ENCODE measurements at places on chromosomes 16 and 17.

DNA sequence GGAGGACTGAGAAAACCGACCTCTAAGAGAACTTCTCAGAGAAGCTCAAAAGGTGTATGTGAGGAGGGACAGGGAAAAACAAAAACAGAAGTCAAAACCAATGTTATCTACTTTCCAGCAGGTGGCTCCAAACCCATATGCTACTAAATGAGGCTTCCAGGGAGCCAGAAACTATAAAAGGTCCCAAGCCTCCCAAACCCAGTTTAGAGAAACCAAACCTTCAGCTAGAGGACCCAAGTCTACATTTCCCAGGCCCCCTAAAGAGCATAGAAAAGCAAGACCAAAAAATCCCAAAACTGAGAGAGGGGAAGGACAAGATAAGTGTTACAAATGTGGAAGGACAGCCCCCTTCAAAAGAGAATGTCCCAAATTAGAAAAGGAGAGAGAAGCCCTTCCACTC is 3.7 kb downstream of the HPR start:
- no peak for DNase-seq

GRCh38 chr17:64617125-64617780 is 44.9 kb downstream of the SMURF2 start:
- DNase-seq, result no peak

GRCh38 chr17:35747540-35748017 is 5.5 kb downstream of the GAS2L2 start:
- peak; percentile 70 for DNase-seq

DNA sequence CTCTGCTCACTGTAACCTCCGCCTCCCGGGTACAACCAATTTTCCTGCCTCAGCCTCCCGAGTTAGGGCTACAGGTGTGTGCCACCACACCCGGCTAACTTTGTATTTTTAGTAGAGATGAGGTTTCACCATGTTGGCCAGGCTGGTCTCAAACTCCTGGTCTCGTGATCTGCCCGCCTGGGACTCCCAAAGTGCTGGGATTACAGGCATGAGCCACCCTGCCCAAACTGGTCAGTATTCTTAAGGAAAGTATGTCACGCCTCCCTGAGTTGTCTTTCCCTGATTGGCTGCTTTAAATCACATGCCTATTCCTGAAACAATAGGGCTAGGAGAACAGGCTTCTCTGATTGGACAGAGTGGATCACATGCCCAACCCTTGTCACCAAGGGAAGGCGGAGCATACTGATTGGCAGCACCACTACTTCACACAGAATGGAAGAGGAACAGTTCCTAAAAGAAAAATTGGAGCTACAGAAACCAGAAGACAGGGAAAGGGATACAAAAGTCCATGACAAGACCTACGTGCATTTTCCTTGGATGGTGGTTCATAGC is 17.6 kb upstream of the CYB5B start:
- no peak for DNase-seq

GRCh38 chr17:66444031-66444430 is 141.6 kb downstream of the PRKCA start:
- DNase-seq, result no peak

DNA sequence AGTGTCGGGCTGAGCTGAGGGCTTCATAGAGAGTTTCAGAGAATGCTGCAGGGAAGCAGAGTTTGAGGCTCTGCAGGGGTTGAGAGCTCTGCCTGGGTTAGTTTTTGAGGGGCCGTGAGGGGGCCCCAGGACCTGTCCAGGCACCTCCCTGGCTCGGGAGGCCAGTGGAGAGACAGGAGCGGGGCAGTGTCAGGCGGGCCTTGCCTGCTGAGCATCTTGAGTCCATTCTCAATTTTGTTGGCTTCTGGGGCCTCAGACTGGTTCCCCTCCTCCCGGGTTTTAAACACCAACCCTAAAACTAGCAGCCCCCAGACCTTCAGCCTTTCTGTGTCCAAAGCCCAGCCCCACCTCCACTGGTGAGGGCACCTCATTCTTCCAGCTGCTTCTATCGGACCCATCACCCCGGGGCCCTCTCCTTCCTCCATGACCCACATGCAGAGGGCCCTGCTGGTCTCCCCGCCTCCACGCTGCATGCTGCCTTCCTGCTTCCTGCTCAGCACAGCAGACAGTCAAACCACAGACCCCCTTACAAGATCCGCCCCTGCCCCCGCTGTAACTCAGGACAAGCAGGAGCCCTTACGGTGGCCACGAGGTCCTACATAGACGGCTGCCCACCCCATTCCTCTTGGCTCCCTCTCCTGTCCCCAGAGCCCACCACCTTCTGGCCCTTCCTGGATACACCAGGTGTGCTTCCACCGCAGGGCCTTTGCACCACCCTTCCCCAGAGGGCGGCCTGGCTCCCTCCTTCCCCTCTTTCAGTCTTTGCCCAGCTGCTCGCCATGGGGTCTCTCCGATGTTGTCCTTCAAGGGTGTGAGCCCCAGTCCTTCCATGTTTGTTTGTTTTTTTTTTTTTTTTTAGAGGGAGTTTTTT is 3.8 kb downstream of the RNF213 start:
- no peak for DNase-seq

DNA sequence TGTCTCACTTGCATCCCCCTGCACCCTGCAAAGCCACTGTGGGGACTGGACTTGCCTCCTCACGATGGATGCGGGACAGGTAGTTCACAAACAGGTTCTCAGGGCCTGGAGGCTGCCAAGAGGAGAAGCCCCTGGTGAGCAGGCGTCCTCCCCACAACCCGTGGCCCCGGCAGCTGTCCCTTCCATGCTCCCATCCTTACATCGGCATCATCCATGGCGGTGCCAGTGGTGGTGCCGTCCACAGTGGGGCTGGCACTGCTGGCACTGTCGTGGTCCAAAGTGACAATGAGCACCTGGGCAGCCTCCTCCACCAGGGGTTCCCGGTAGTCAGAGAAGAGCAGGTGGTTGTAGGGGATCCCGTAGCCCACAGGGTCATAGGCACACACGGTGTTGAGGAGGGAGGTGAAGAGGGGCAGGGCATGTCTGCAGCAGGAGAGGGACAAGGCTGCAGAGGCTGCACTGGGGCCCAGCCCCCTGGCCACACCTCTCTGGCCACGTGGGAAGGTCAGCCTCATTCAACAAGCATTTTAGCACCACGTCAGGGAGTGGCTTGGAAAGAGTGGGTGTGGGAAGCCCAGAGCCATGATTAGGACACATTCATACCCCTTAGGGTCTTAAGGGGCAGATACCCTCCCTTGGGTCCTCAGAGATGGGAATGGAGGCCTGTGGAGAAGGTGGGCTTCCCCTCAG is 12.6 kb downstream of the HID1 start:
- no peak for DNase-seq

- no peak for DNase-seq
Measured at GRCh38 chr16:74279805-74280204, 16.8 kb upstream of the PSMD7 start.

DNA sequence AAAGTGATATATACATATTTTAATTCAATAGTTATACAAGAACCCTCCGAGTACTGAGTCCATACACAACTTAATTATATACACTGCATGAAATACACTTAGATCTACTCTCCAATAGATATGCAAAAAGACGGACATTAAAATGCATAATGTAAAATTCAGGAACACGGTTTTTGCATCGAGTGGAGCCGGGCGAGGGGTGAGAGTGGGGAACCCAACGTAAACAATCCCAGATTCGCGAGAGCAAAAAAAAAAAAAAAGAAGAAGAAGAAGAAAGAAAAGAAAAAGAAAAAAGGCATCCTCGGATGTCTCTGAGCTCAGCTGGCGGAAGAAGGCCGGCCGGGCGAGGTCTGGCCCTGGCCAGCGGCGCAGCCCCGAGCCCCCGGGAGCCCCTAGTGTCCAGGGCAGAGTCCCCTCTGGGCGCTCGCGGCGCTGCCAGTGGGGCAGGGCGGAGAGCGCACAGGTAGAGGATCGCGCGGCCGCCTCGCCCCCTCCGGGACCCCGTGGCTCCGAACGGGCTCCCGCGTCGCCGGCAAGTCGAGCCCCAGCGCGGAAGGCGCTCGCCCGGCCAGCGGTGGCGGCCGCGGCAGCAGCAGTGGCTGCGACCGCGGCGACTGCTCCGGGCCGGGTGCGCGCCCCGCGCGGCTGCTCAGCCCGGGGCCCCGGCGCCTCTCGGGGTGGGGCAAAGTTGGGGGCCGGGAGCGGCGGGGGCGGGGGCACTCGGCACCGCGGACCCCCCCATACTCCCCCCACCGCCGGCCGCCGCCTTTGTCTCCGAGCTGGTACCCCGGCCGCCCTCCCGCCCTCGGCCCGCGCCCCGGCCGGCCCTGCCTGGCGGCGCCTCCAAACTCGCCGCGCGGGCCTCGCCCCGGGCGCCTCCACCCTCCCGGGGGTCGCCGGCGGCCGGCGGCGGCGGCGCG is 9.6 kb upstream of the ZFHX3 start:
- no peak for DNase-seq

DNA sequence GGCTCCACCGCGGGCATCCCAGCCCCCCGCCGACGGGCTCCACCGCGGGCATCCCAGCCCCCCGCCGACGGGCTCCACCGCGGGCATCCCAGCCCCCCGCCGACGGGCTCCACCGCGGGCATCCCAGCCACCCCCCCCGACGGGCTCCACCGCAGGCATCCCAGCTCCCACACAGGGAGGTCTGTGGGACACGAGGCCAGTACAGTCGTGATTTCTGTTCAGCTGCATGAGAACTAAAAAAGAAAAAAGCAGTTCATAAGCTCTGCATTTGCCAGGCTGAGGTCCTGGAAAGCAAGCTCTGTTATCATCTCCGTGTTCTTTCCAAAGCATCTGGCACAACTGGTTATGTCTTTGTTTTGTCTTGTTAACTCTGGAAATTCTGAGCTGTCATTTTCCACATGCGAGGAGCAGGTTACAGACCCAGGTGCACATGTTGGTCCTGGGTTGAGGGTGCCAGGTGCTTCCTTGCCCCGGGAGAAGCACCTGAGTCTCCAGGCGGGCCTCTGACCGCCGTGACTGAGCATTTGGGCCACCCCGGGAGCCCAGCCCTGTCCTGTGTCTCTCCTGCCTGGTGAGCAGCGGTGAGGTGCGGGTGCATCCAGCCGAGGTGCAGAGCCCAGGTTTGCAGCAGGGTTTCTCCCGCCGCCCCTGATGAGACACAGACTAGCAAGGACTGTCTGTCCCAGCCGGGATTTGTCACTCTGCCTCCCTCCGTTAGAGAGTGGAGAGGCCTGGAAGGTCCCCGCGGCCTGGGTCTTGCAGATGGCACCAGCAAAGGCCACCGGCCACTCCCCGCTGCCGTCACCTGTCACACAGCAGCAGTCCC is 9.9 kb upstream of the WFIKKN1 start:
- DNase-seq, result no peak

DNA sequence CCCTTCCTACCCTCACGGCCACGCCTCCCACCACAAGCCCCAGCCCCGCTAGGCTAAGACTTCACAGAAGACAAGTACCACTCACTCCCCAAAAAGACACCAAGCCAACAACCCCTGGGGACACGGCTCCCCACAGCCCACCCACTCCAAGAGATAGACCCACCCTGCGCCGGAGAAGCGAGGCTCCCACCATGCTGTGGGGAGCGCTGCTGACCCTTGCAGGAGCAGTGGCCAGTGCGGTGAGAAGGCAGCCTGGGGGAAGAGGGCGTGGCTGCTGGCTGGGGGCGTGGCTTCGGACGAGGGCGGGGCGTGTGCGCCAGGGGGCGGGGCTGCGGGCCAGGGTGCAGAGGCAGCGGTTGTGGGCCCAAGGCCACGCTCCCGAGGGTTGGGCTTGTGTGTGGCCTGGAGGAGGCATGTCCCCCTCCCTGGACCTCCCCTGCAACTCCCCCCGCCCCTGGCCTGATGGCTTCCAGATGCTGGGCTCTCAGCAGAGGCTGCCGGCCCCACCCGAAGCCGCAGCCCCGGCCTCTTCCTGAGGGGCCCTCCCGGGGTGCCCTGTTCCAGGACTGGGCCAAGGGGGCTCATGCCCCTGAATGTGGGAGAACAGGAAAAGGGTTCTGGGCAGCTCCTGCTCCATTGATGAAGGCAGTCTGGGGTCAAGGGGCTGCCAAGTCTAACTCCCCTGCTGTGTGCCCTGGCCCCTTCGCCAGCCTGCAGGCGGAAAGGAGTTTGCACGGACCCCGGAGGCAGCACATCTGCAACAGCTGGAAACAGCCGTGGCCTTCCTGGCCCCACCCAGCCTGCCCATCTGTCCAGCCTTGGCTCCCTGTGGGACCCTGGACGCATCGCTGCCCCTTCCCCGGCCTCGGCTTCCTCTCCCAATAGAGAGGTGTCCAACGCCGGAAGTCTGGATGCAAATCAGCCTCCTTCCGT is 9.1 kb downstream of the TFAP4 start:
- DNase-seq, result no peak

DNA sequence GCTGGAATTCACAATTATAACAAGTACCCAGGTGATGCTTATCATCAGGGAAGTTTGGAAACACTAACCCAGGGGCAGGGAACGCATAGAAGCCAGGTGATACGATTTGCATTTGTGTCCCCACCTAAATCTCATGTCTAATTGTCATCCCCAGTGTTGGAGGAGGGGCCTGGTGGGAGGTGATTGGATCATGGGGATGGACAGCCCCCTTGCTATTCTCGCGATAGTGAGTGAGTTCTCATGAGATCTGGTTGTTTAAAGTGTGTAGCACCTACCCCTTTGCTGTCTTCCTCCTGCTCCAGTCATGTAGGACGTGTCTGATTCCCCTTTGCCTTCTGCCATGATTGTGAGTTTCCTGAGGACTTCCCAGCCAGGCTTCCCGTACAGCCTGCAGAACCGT is 276.3 kb downstream of the UTP18 start:
- no peak for DNase-seq

GRCh38 chr17:20784100-20784665 is 204.7 kb downstream of the CDRT15L2 start:
- no peak for DNase-seq

GRCh38 chr16:87391324-87391949 is 699 bp upstream of the MAP1LC3B start:
- no peak for DNase-seq

- peak; percentile 81 for DNase-seq
Measured at GRCh38 chr16:3027983-3028715, 4.3 kb downstream of the THOC6 start.

- no peak for DNase-seq
Measured at GRCh38 chr17:45116434-45117016, 15.8 kb downstream of the PLCD3 start.

GRCh38 chr17:65312718-65313377 is 175.7 kb downstream of the RGS9 start:
- no peak for DNase-seq

All from NCI-H1092 (cell line).